Hepatic stellate cell (primary cell): ENCODE measurements at places on chromosomes 7 and 10.

- peak; percentile 69 for DNase-seq
Observed at GRCh38 chr10:112958275-112958995, 8.4 kb downstream of the TCF7L2 start.

GRCh38 chr10:124977648-124978375 lies 35.9 kb downstream of the ZRANB1 start:
- DNase-seq = no peak

- no peak for DNase-seq
Observed at GRCh38 chr7:100568176-100568895, 5.4 kb downstream of the SAP25 start.

- no peak for DNase-seq
Observed at GRCh38 chr7:50730446-50731400, 52.0 kb downstream of the GRB10 start.
